ENCODE measurements at places on chromosomes 11 and 22.
A peak's percentile ranks its signal among the peaks of the same experiment; 100 is the strongest.

- DNase-seq, result no peak
Measured at GRCh38 chr11:403021-403760, 9.2 kb downstream of the PKP3 start.

DNA sequence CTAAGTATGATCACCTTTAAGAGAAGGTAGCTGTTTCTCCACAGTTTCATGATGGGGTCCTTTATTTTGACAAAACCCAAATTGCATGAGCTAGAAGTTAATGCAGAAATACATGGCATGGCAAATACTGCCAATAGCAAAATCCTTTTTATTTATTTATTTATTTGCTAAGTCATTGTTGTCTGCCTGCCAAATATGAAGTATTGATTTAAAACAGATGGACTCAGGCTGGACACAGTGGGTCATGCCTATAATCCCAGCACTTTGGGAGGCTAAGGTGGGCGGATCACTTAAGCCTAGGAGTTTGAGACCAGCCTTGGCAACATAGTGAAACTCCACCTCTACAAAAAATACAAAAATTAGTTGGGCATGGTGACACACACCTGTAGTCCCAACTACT, 52.4 kb downstream of the LARGE2 start:
- no peak for DNase-seq

DNA sequence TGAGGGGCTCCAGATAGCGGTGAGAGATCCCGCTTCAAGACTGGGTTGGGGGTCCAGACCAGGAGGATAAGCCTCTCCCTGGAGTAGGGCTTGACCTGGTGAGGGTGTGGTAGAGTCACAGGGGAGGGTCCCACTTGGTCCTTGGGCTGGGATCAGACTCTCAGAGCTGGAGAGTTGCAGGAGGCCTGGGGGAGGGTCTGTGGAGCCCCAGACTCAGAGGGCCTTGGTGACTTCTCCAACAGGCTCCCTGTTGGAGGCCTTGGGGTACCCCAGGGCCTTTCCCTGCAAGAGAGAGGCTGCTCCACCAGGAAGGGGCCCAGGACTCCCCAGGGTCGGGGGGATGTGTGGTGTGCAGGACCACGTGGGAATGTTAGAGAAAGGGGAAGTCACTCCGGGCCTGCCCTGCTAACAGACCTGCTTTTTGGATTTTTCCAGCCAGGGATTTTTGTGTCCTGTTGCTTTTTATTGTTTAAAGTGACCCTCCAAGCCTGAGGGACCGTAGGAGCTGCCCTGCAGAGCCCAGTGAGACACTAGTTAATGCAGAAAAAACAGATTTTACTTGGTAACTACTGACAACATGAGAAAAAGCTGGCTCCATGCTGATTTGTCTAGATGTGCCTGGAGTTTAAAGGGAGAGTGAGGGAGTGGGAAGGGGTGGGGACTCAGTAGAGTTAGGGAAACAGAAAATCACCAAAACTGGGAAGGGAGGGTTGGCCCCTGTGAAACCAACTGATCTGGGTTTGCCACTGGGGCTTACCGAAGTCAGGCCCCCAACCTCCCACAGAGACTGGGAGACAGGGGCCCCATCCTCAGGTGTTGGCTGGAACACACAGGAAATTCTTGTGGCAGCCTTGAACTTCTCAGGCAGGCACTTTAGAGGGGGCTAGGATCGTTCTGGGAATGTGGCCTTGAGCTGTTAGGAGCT, 801 bp upstream of the TXNRD2 start:
- DNase-seq, result peak; percentile 63

GRCh38 chr22:19460036-19460435, 12.5 kb upstream of the C22orf39 start:
- DNase-seq, result no peak

GRCh38 chr11:133115099-133115498, 417.2 kb downstream of the OPCML start:
- DNase-seq, result no peak

DNA sequence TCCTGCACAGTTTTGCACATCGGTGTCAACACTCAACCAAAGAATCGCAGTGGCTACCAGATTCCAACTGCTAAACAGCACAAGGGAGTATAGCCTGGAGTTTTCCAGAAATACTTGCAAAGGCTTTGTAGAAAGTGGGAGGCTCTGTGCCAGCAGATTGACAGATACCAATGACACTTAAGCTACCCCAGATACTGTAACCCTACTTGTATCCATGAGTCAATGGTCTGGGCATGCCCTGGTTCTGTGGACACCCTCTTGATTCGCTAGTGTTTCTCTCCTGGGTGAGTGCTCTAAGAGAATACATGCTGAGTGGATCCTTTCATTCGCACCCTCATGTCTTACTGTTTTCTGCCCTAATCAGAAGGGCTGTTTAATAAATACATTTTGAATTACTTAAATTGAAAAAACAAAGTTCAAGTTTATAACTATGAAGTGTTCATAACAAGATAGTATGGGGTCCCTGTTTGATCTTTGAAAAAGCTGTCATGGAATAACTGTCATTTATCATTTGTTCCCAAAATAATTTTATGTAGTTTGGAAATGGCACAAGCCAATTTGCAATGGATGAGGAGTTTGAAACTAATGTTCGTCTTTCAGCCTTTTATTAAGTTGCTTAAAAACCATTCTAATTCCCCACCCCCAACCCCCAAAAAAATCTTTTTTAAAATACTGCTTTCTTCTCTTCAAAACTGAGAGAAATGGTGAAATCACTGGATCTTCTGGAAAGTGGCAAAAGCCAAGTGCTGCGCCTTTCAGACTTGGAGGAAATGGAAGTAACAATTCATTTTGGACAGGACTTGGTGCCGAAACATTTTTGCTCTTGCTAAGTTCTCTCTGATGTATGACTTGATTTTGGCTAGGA, 600.5 kb upstream of the TENM4 start:
- no peak for DNase-seq

- no peak for DNase-seq
Measured at GRCh38 chr11:71562120-71562519, 3.2 kb upstream of the KRTAP5-10 start.

GRCh38 chr11:64879244-64879900, 951 bp upstream of the EHD1 start:
- DNase-seq, result peak; percentile 98
